ENCODE measurements at places on chromosomes 3 and 15. TPM values are rescaled to one million over a fixed set of nuclear protein-coding genes. Genes with fewer than 3 reads are reported as not detected.

The ZNF660 gene
- 0.73 TPM for total RNA-seq

DNA sequence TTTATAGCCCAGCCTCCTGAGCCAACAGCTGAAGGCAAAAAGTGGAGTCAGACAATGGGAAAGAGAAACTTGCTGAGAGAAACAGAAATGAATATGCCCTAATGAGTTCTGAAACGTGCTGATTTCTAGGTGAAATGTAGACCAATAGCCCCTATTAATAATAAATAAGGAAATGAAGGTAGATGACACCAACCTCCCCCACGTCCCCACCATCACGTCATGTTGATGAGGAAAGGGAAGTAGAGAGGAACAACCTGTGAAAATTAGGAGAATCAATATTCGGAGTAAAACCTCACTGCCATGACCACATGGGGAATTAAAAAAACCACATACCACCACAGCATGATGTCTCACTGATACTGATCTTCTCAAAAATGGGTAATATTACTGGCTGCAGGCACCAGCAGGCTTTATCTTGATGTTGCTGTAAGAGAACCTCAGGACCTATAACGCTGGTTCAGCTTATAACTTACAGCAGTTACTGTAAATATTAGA is 64.0 kb downstream of the KAT2B start:
- no peak for DNase-seq

The ANKRD34C gene
- not detected for total RNA-seq

The OIP5 gene
- not detected for total RNA-seq

DNA sequence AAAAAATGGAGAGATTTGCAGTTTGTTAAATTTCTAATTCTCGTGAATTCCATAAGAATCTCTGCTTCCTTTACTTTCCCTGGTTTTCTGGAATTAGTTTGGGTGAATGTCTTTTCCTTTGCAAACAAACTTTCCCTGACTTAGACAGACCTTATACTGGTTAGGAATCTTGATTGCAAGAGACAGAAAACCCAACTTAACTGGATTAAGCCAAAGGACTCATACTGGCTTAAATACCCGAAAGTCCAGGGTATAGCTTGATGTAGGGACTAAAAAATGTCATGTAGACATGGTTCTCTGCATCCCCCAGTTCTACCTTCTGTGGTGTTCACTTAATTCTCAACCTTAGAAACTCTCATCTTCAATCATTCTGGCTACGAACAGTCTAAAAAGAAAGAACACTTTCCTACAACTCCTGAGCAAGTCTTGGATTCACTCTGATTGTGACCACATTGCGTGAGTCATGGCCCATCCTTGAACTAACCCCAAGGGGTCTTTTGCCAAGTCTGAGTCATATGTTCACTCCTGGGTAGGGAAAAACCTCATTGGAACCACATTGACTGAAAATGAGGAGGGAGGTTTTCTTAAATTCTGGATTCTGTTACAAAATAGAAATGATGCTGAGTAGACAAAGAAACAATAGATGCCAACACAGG is 136.0 kb upstream of the DAZL start:
- DNase-seq: no peak

DNA sequence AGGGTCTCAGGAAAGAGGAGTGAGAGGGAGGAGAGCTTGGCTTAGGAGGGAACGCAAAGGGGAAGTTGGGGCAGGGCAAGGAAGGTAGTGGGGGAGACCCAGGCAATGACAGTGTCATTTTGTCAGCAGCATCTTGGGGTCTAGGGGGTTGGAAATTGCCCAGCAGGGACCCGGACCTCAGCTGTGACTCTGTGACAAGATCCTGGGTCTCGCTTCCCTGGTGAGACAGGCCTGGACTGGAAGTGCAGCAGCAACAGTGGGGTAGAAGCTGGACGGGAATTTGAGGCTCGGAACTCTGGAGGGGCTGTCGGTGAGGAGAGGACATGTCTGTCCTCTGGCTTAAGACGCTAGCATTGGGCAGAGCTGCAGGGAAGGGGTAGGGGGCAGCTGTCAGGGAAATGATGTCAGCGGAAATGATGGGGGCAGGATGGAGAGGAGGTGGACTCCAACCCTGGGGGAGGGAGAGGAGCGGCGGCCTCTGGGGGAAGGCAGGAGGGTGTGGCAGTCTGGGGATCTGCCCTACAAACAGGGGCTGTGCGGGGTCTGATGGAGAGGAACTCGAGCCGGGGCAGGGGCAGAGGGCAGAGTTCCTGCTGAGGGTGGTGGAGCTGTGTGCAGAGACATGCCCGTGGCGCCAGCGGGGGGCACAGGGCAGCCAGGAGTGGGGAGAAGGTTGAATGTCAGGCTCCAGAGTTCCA is 12.3 kb downstream of the ANPEP start:
- no peak for DNase-seq

The PLS1 gene
- total RNA-seq: 1.9 TPM

GRCh38 chr3:79369306-79369705 is 398.5 kb downstream of the ROBO1 start:
- no peak for DNase-seq

- DNase-seq: no peak
These were observed 37.8 kb downstream of the CFAP100 start for GRCh38 chr3:126432361-126433104.

DNA sequence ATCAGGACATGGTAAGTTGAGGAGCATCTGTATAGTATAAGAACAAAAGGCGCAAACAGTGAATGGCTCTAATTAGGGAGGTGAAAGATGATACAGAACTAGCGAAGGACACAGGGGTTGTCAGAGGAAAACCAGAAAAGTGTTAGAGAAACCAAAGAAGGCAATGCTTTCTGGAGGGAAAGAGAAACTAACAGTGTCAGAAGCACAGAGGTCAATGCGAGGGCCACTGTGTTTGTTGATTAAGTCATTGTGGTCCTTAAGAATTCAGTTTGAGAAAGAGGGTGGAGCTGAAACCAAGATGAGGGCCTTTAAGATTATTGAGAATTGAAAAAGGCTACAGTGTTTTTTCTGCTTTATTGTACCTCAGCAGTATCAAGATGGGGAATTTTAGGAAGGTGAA is 28.8 kb downstream of the ATG7 start:
- DNase-seq: no peak

- DNase-seq: no peak
These were observed 942.0 kb downstream of the ROBO1 start for GRCh38 chr3:78825858-78826215.

- no peak for DNase-seq
These were observed 284.4 kb upstream of the RASGRP1 start for GRCh38 chr15:38849046-38849445.

GRCh38 chr3:197249542-197249941 is 48.9 kb downstream of the DLG1 start:
- no peak for DNase-seq

The LDHAL6B gene
- total RNA-seq: not detected

GRCh38 chr3:133055339-133055738 is 17.1 kb downstream of the TMEM108 start:
- DNase-seq: no peak

- DNase-seq: no peak
These were observed 60.2 kb downstream of the IL16 start for GRCh38 chr15:81256916-81257315.

The STX19 gene
- not detected for total RNA-seq

The FMN1 gene
- total RNA-seq: 2.9 TPM

The UROC1 gene
- not detected for total RNA-seq

GRCh38 chr3:11477407-11477911 is 166.3 kb downstream of the VGLL4 start:
- no peak for DNase-seq

GRCh38 chr15:95644100-95644875 is 686.2 kb upstream of the NR2F2 start:
- no peak for DNase-seq

GRCh38 chr15:40933517-40933902 is 4.4 kb downstream of the DLL4 start:
- no peak for DNase-seq

- DNase-seq: no peak
These were observed 84.5 kb downstream of the ASB7 start for GRCh38 chr15:100686725-100687473.

DNA sequence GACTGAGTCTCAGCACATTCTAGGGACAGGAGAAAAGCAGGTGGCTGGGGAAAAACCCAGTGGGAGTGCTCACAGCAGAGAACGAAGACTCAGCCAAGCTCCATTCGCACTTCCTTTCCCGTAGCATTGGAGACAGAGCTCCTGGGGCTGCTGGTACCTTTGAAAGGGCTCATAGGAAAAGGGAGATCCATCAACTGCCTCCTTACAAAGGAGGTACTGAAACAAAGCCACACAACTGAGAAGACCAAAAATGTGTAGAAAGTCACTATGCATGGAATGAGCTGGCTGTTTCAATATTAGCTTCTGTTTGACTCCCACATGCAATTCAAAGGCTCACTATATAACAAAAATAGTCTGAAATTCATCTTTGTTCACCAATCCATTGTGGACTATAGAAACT is 16.9 kb downstream of the STIMATE start:
- no peak for DNase-seq

The ZNF501 gene
- total RNA-seq: 4.9 TPM

The IQCF5 gene
- total RNA-seq: not detected

GRCh38 chr3:129440618-129441190 is 680 bp downstream of the IFT122 start:
- no peak for DNase-seq

GRCh38 chr15:88912500-88912921 is 668 bp downstream of the MFGE8 start:
- DNase-seq: peak; percentile 73

GRCh38 chr3:135805752-135806151 is 159.8 kb upstream of the PPP2R3A start:
- DNase-seq: no peak

GRCh38 chr15:77506311-77507142 is 85.8 kb downstream of the HMG20A start:
- peak; percentile 88 for DNase-seq

DNA sequence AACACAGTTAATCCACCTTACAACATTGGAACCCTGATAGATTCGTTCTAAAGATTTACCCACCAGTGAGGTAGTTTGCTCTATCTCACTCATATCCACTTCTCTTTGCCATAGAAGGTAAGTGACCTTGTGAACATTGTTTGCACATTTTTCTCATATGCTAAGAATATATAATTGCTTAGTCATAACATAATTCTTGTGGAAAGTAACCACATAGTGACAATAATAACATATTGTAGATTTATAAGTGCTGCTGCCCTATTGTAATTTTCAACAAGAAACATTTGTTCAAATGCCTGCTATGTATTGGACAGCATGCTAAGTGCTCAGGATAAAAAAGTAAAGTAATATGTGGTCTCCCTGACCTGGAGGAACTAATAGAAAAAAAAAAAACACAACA is 554.2 kb upstream of the KCNMB2 start:
- DNase-seq: no peak

The NIT2 gene
- 60.4 TPM for total RNA-seq

The CCDC54 gene
- not detected for total RNA-seq
